Stimulated activated CD8-positive, alpha-beta memory T cell treated with anti-CD3 and anti-CD28 coated beads, Interleukin-4, amount 100 ng/mL, for 1 hour (primary cell): ENCODE measurements at places on chromosomes 5 and 9.

- DNase-seq: no peak
Observed at GRCh38 chr5:52888363-52888762, 100.6 kb downstream of the ITGA1 start.

DNA sequence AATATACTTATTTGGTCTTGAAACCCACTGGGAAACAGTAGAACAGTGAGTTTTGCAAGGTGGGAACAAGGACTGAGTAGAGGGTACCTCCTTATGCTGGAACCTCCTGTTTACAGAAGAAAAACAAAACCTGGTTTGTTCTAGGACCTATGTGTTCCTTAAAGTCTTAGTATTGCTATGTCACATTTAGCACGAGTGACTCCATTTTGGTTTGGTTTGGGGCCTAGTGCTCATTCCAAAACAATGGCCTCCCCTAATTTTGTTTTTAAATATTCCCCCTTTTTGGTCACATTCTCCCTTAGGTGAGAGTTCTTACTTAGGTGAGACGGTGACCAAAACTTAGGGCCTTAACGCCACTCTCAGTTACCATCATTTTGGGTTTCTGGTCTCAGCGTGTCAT is 6.2 kb upstream of the NANS start:
- no peak for DNase-seq

DNA sequence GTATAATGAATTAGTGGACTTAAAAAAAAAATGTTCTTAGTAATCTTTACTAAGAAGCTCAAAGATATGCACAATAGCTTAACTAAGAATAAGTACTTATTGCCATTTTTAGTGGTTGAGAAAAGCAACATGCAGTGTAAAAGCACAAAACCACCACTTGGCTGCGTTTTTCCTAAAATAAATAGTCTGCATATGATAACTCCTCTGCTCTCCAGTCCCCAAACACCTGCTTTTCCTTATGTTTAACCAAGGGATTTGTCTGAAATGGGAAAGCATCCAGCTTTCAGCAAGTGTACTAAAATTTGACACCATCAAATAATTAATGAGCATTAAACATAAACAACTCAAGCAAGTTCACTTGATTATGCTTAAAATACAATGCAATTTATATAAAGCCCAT is 41.4 kb downstream of the PSIP1 start:
- DNase-seq: no peak

- no peak for DNase-seq
Observed at GRCh38 chr5:139385061-139386049, 2.3 kb upstream of the SLC23A1 start.

GRCh38 chr5:107875833-107876232 is 205.1 kb upstream of the EFNA5 start:
- no peak for DNase-seq

DNA sequence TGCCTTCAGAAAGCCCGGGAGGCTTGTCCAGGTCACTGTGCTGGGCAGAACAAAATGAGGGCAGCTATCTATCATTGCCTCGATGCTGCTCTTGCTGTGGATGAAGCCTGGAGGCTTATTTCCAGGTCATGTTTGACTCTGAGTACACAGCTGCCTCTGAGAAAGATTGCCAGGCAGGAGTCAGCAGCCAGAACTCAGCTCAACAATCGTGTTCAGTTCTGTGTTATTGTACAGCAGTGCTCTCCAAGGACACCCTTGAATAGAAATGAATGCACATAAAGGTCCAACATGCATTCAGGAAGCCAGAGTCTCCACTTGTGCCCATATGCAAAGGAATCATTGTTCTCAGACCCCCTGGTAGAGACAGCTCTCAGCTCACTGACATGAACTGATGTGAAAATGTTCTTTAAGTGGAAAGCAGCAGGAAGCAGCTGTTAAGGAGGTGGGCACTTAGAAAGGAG is 61.7 kb upstream of the ZFR start:
- no peak for DNase-seq
